Stimulated activated CD4-positive, alpha-beta T cell treated with anti-CD3 and anti-CD28 coated beads, Interleukin-12 subunit alpha, Interleukin-12 subunit beta, amount 100 ng/mL, for 4 hours (primary cell): ENCODE measurements at places on chromosomes 12 and 14.

- DNase-seq, result no peak
These were observed 160.5 kb upstream of the TRHDE start for GRCh38 chr12:72111706-72112105.

DNA sequence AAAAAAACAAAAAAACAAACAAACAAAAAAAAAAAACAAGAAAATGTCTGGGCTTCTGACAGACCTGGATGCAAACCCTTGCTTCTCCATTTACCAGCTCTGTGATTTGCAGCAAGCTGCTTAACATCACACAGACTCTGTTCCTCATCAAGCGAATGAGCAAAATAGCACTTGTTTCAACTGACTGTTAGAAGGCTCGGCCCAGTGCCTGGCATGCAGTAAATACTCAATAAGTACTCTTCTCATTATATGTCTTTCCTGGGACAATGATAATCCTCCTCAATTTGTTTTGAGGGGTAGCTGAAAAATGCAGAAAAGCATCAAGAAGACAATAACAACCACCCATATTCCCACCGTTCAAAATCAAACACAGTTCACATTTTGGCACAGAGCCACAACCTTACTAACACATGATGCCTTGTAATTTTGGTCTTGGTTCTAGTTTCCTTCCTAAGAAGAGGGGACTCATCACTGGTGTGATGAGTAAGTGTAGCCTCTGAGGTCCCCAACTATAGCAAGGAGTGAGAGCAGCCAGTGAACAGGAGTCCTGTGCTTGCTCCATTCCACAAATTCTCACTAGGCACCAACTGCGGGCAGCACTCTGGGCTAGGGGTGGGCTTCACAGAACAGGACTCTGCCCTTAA, 60.4 kb downstream of the TTC7B start:
- no peak for DNase-seq

DNA sequence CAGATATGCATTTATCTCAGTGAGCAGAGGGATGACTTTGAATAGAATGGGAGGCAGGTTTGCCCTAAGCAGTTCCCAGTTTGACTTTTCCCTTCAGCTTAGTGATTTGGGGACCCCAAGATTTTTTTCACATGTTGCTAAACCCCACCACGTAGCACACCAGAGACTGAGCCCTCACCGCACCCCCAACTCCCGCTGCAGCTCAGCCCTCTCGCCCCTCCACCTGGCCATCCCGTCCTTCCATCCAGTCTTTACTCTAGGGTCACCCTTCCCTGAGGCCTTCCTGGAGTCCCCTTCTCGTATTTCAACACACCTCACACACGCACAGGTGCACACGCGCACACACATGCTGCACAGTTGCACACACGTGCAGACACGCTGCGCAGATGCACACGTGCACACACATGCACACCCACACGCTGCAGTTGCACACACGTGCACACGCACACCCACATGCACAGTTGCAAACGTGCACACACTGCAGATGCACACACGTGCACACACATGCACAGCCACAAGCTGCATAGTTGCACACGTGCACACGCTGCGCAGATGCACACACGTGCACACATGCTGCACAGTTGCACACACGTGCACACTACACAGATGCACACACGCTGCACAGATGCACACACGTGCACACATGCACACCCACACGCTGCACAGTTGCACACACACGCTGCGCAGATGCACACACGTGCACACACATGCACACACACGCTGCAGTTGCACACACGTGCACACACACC, 30.0 kb downstream of the HSP90AA1 start:
- no peak for DNase-seq

- no peak for DNase-seq
These were observed 15.3 kb downstream of the TAOK3 start for GRCh38 chr12:118357257-118358007.

- no peak for DNase-seq
These were observed 31.9 kb downstream of the GUCY2C start for GRCh38 chr12:14664434-14665023.

GRCh38 chr12:131260954-131261353, 307.2 kb downstream of the ADGRD1 start:
- DNase-seq, result no peak

- DNase-seq, result no peak
These were observed 73.8 kb upstream of the SRSF5 start for GRCh38 chr14:69693145-69693544.

DNA sequence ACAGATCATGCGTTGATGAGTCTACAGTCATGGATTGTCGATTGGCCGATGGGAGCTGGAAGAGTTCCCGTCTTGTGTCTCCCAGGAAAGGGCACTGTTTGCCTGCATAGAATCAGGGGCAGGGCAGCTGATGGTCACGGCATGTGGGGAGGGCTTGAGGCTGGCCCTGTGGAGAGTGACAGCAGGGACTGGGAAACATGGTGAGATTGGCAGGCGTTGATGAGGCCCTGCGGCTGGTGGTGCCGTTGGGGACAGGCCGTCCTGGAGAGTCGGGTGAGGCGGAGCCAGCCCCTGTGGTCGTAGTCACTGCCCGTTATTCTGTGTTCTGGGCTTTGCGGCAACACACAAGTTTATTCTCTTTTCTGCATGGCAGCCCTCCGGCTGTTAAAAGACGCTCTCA, 52.9 kb downstream of the TECPR2 start:
- DNase-seq, result no peak

DNA sequence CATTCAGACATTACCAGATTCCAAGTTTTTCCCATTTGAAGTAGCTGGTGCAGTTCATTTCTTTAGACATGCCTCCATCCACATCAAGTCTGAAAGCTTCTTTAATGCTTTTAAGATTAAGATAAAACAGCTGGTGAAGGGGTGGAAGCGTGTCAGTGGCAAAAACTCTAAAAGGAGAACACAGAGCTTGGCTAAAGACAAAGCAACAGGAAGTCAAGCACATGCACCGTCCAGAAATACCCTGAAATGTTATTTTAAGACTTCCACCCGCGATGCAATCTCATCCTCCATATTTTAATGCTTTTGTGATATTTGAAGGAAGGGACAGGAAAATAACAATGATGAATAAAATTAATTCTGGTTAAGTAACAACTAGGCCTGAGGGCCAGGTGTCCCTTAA, 31.8 kb downstream of the PPM1H start:
- no peak for DNase-seq

GRCh38 chr12:91561301-91561957, 378.8 kb upstream of the DCN start:
- no peak for DNase-seq

DNA sequence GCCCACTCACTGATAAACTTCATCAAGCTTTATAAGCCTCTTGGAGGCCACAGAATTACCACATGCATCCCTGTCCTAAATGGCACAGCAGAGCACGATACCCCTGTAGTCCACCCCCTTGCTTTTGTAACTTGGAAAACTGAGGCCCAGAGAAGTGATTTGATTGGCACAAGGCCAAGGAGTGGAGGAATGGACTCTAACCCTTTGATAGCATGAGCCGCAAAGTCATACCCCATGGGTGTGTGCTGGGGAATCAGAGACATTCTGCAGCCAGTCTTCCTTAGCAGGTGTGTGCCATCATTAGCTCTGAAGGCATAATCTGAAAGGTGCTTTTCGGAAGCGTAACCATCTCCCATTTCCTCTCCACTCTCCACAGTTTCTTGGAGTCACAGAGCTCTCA, 28.5 kb upstream of the PWP1 start:
- no peak for DNase-seq

- no peak for DNase-seq
These were observed 74.7 kb downstream of the RPS6KA5 start for GRCh38 chr14:90985601-90986242.

DNA sequence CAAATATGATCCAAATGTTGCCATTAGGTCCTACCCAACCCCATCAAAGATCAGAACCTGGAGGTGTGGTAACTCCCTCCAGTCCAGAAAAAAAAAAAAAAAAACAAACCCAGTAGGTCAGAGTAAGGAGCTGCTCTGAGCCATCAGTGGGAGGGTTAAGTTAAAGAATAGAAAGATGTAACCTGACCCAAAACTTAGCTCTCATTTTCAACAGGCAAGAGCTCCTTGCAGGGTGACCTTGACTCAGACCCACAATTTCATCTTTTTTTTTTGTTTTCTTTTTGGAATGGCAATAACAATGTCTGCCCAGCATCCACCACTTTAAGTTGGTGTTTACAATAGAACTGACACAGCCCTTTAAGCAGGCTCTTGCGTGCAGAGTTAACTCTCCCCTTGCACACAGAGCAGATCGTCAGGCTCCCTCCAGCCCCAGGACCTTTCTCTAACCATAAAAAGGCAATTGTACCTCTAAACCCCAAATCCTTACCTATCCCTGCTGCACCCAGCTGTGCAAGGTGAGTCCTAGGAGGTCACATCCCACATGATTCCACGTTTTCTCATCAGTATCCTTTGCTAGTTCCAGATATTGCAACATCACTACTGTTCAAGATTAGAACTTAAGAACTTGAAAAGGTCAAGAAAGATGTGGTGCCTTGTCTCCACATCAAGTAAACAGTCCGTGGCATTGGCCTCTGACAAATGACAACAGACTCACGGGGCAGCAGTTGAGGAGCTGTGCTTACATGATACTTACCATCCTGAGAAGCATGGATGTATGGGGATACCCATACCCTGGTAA, 178.6 kb upstream of the EEA1 start:
- DNase-seq, result no peak

DNA sequence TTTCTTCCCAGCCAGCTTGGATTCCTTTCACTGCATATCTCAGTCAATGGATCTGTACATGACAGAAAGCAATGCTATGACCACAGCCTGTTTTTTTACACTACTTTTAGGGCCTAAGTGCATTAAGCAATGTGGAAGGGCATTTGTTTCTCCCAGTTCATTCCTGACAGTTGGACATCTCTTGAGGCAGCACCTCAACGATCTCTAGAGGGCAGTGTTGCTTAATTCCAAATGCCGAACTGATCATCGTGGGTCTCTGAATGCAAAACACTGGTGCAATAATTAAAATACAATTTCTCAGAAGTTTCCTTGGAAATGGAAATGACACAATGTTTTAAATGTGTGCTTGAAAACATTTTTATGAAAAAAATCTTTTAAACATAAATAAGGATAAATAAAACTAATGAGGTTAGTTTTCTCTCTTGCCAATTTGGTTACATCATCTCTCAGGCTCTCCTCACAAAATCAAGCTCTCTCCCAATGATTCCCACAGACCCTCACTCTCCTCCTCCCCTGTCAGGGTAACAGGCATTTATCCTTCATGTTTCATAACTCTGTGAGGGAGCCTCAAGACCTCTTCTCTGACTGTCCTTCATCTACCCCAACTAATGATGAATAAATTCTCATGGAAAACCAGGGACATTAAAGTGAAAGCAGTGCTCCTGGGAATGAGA, 192.4 kb upstream of the SLC16A7 start:
- DNase-seq, result peak; percentile 9

GRCh38 chr12:64256166-64256800, 34.2 kb upstream of the KICS2 start:
- no peak for DNase-seq

DNA sequence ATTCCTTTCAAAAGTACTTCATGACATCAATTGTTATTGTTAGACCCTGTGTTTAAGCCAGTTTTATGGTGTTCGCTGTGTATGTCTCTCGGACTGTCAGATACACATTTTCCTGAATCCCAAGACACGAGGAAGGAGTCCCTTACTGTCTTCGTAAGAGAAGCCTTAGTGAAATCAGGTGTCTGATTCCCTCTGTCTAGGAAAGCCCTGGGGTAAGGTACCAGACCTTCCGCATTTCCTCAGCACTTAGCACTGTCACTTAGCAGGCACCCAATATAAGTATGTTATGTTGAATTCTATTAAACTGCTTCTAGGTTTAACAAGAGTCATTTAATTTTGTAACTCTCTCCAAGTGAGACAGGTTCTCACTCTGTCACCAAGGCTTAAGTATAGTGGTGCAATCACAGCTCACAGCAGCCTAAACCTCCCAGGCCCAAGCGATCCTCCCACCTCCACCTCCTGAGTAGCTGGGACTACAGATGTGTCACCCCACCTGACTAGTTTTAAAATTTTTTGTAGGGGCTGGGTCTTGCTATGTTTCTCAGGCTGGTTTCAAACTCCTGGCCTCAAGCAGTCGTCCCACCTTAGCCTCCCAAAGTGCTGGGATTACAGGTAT, 111.0 kb downstream of the BBS10 start:
- no peak for DNase-seq

GRCh38 chr12:123916729-123917128, 55.9 kb downstream of the CCDC92 start:
- DNase-seq, result peak; percentile 49

DNA sequence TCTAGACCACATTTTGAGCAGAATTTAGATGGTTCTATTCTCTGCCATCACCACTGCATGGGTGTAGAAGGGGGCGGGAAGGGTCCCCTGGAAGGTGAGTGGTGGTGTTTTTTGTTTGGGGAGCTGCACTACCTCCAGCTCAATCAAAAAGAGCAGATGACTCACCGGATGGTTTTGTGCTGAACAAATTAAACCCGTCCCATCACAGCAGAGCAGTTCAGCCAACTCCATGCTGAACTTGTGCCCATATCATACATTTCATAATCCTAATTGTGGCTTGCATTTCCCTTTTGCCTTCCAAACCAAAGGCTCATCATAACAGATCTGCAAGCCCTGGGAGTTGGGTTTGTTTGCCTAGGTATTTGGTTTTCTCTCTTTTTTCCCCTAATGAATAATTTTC, 53.0 kb upstream of the RPH3A start:
- DNase-seq, result no peak
